ENCODE measurements at places on chromosomes 3 and 15. TPM values are rescaled to one million over a fixed set of nuclear protein-coding genes. Genes with fewer than 3 reads are reported as not detected.

The ATP2B2 gene
- total RNA-seq = not detected

GRCh38 chr3:23811919-23812318 lies 6.2 kb downstream of the UBE2E1 start:
- no peak for DNase-seq

The PARP3 gene
- total RNA-seq = 118 TPM

The PRR20G gene
- total RNA-seq = not detected

DNA sequence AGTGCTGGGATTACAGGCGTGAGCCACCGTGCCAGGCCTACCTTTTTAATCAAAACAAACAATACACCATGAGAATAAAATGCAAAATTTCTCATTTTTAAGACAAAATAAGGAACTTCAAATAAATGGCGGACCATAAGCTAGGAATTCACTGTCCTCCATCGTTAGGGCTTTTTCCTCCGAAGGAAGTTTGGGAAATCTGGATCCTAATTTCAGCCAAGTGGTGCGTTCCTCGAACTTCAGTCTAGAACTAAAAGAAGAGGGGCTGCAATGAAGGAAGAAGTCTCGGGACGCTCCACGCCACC lies 260 bp downstream of the EXD1 start:
- DNase-seq = no peak

- DNase-seq = no peak
Measured at GRCh38 chr3:151276038-151276686, 2.2 kb downstream of the P2RY14 start.

- DNase-seq = no peak
Measured at GRCh38 chr3:37667335-37667734, 194.3 kb upstream of the CTDSPL start.

The GPR160 gene
- total RNA-seq = 0.76 TPM

The RLBP1 gene
- not detected for total RNA-seq

- DNase-seq = no peak
Measured at GRCh38 chr3:83034806-83035703, 1273.6 kb upstream of the GBE1 start.

DNA sequence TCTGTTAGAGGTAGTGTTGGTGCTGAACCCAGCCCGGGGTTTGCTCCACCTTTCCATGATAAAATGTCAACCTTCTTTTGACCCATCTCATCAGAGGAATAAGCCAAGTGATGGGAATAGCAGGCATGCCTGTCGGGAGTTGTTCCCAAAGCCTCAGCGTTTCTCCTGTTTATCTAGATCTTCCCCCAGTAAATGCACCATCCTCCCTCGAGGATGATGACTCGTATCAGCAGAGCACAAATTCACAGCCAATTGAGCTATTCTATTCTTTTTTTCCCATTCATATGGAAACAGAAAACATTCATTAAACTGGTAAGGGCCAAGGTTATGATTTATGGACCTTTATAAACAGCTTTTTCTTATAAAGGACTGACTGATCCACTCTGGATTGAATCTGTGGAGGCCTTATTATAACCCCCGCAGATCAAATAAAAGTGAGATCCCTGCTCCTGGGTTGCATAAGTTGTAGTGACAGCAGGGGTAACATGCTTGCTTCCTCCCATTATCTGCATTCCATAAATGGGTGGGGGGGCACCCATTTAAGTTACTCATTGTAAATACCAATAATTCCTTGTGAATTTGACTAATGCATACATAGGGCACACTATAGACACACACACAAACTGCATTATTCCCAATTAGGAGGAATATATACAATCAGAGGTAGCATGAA lies 207.3 kb downstream of the PLCL2 start:
- peak; percentile 29 for DNase-seq

GRCh38 chr15:52150871-52151270 lies 38.3 kb upstream of the BCL2L10 start:
- DNase-seq = no peak

- DNase-seq = peak; percentile 66
Measured at GRCh38 chr3:31041161-31041978, 146.9 kb upstream of the GADL1 start.

DNA sequence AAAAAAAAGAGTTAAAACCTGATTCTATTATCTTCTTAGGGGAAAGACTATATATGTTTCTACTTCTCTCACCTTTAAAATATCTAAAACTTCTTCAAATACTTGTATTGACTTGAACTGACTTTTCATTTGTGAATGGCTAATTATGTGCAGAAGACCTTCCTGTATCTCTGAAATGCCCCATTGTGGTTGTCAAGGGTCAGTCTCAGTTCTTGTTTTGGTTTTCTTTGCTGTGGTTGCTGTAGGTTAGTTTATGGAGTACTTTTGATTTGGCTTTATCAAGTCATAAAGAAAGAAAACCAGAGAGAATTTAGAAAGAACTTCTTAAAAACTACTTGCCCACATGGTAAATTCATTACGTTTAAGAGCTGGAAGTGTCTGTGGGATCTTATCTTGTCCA lies 345.3 kb upstream of the POU1F1 start:
- no peak for DNase-seq

The HTR3E gene
- not detected for total RNA-seq

GRCh38 chr15:71387810-71388209 lies 272.5 kb downstream of the THSD4 start:
- DNase-seq = no peak

DNA sequence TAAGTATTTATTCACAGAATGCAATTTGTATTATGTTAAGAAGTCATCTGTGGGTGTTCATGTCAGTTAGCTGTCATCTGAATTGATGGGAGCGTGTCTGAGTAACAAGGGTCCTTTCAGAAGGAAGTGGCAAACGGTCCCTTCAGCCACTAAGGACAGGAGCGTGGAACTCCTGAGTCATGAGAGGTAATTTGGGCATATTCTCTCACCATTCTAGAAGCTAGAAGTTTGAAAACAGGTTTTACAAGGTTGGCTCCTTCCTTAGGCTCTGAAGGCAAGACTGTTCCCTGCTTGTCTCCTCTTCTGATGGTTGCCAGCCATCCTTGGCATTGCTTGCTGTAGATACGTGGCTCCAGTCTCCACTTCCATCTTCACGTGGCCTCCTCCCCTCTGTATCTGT lies 19.7 kb downstream of the ABHD2 start:
- no peak for DNase-seq

- peak; percentile 21 for DNase-seq
Measured at GRCh38 chr15:78726870-78727551, 84.3 kb downstream of the ADAMTS7 start.

DNA sequence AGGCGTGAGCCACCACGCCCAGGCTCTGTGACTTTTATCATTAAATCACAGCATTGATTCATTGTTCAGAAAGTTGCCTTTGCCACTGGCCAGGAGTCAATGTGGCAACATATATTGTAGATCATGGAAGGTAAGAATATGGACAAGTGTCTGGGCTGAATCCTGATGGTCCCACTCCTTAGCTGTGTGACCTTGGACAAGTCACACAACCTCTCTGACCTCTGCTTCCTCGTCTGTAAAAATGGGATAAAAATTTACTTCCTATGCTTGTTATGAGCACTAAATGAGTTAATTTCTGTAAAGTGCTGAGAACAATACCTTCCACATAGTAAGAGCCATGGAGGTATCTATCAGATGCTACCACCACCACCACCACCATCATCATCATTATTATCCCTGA lies 103.5 kb upstream of the RAD18 start:
- DNase-seq = no peak

GRCh38 chr3:72205297-72205826 lies 420.4 kb upstream of the PROK2 start:
- no peak for DNase-seq

DNA sequence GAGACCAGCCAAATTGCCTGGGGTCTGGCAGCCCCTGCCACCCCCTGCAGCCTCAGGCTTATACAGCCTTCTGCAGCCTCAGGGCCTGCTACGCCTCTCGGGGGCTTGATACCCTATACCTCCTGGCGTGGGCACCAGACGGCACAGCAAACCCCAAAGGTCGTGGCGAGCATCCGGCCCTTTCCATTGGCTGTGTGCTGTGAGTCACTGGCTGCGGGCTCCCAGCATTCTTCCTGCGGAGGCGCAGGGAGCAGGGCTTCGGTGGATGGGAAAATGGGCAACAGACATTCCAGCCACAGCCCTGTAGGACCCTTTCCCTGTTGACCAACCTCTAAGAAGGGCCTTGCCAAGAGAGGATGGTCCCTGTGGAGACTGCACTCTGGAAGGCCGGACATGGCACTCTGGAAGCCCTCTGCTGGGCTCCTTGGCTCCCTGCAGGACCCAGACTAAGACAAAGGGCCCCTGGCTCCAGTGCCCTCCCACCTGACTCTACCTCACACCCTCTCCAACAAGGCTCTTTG lies 59.6 kb downstream of the ITGA11 start:
- DNase-seq = peak; percentile 44

- DNase-seq = peak; percentile 86
Measured at GRCh38 chr3:172125963-172126457, 86.6 kb downstream of the FNDC3B start.

DNA sequence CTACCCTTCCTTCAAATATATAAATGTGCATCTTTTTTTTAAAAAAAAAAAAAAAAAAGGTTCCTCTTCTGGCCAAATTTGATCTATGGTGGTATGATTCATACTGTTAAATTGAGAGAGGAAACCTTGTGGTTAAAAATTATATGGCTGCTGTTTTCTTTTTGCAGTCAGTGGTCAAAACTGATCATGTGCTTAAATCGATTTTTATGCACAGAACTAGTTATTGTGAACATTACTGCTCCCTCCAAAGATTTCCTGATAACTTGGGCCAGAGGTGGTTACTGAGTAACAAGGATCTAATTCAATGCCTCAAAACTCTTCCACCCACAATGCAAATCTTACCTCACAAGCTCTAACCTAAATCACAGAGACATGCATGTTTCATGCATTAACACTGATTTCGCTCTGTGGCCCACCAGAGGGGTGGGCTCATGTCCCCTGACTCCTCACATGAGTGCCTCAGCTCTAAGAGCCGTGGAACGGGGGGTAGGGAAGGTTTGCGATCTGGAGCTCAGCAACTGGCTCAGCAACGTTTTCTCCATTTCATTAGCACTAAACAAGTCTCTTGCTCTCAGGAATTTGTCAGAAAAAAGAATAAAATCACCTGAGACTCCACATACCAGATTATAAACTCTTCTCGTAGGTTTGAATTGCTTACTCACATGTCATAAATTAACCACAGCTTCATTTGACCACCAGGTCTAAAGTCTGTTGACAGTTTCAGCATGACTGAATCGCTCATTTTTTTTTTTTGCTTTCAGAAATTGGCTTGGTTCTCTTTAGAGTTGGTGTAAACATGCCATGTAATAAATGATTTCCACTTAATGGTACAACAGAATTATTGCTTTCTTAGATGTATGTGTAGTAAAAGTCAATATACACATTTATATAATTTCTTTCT lies 280.4 kb downstream of the CD47 start:
- peak; percentile 12 for DNase-seq

The ARL8B gene
- 57.3 TPM for total RNA-seq

DNA sequence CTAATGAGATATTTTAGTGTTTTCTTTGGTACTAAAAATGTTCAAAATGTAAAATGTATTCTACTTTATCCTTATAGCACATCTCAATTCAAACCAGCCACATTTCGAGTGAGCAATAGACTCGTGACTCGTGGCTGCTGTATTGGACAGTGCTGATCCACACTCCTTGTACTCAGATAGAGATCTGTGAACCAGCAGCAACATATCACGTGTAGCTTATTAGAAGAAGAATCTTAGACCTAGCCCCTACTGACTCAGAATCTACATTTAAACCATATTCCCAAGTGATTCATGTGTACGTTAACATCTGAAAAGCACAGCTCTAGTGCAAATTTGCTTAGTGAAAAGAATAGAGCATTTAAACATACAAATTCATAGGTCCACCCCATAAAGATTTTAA lies 130.9 kb downstream of the IL1RAP start:
- DNase-seq = peak; percentile 75

The MEIS2 gene
- total RNA-seq = 29.3 TPM

The DLEC1 gene
- not detected for total RNA-seq
